ENCODE measurements at places on chromosomes 2 and 18. TPM values are rescaled to one million over a fixed set of nuclear protein-coding genes. Genes with fewer than 3 reads are reported as not detected.

GRCh38 chr2:69979902-69980807, 18.7 kb upstream of the ASPRV1 start:
- DNase-seq = no peak

GRCh38 chr2:104487366-104487765, 366.5 kb upstream of the POU3F3 start:
- no peak for DNase-seq

GRCh38 chr18:21456428-21457178, 143.9 kb downstream of the ESCO1 start:
- DNase-seq = no peak

GRCh38 chr2:241036964-241037421, 38.6 kb downstream of the SNED1 start:
- no peak for DNase-seq

GRCh38 chr18:13226533-13227144, 8.1 kb downstream of the LDLRAD4 start:
- DNase-seq = no peak

DNA sequence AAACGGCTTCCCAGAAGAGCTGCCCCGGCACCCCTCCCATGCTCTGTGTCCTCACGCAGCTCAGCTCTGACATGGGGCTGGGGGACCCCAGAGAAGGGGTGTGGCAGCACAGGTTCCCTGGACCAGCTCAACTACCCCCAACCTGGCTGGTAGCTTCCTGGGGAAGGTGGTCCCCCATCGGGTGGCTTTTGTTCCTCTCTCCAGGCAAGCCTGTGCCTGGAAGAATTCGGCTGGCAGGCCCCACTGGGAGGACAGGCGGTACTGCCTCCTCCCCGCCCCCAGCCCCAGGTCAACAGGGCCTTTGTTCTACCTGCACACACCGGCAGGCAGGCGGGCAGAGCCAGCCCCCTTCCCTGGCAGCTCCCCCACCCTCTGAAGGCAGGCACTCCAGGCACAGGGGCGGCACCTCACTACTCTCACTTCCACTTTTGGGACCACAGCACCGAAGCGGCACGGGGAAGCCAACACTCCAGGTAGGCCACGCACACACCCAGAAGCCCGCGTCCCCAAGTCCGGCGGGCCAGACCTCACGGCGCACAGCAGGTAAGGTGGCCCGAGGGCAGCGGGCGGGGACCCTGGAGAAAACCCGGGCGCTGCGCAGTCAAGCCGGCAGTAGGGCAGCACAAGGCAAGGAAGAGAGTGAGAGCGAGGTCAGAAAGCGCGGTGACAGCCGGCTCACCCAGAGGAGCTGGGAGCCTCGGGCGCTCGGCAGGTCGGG, 1.3 kb downstream of the HS6ST1 start:
- DNase-seq = peak; percentile 58

GRCh38 chr2:109200616-109201464, 71.8 kb downstream of the SH3RF3 start:
- DNase-seq = no peak

- no peak for DNase-seq
Observed at GRCh38 chr2:9846554-9846953, 3.3 kb downstream of the TAF1B start.

- no peak for DNase-seq
Observed at GRCh38 chr2:147161746-147162145, 683.1 kb upstream of the ACVR2A start.

- no peak for DNase-seq
Observed at GRCh38 chr2:154875999-154876398, 177.5 kb downstream of the KCNJ3 start.

DNA sequence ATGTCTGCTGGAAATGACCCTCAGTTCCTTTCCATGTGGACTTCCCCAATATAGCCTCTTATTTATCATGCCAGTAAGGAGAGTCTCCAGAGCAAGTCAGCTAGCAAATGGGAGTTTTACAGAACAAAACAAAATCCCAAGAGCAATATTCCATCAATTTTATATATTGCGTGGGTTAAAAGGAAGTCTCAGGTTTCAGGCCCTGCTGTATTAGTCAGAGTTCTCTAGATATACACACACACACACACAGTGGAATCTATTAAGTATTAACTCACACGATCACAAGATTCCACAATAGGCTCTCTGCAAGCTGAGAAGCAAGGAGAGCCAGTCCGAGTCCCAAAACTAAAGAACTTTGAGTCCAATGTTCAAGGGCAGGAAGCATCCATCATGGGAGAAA, 102.8 kb upstream of the MAP2 start:
- DNase-seq = no peak

- DNase-seq = no peak
Observed at GRCh38 chr2:122634256-122634655, 878.8 kb downstream of the TSN start.

DNA sequence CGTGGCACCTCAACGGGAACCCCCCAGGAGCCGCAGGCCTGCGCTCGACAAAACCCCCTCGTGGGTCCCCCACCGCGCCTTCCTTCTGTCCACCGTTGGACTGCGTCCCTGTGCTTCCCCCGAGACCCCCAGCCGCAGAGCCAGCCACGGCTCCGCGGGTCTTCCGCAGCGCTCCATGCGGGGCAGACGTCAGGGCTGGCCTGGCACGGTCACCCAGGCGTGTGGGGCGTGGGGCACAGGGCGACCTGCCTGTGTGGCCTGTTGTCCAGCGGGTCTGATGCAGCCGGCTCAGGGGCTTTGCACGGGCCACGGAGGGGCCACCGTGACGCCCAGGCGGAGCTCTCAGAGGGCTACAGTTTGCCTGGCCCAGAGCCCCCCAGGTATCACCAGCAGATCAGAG, 11.0 kb downstream of the NFATC1 start:
- no peak for DNase-seq

DNA sequence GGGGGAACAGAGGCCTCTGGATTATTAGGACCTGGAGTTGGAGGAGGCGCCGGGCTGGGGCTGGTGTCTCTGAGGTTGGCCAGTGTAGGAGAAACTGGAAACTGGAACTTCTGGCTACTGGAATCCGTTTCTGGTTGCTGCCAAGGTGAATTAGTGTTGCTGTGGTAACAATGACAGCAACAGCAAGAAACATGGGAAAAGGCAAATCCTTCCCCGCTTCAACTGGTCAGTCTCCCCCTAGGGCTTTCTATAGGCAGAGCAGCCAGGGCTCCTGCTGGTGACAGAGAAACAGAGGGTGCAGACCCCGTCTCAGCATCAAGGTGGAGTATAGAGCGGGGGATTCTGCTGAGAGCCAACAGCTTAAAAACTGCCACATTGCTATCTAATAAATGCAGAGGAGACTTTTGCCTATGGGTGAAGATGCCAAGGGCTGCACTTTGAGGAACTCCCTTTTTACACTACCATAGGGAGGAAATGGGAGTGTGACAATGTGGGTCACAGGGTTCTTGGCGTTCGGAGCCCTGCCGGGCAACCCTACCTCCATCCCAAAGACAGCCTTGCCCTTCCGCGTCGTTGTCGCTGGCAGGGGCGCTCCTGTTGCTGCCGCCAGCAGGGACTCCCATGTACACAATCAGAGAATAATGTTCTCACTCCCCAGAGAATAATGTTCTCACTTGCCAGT, 81.4 kb upstream of the CABLES1 start:
- no peak for DNase-seq

- DNase-seq = no peak
Observed at GRCh38 chr2:75023666-75024455, 65.4 kb downstream of the POLE4 start.

DNA sequence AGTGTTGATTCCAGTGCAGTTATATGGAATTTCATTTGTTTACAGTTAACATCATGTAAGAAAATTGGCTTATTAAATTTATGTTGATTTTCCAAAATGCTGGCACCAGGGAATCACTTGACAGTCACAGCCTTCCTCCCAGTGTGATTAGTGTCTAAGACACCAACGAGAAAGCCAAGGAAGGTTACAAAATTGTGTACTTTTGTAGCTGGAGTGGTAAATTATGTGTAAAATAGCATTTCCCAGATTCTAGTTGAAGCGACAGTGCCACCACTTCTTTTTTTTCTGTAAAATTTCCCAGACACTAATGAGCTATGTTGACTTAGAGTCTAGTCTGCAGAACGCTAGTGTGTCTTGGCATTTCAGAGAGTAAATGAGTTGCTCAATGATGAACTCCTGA, 101.3 kb downstream of the NCK2 start:
- no peak for DNase-seq

DNA sequence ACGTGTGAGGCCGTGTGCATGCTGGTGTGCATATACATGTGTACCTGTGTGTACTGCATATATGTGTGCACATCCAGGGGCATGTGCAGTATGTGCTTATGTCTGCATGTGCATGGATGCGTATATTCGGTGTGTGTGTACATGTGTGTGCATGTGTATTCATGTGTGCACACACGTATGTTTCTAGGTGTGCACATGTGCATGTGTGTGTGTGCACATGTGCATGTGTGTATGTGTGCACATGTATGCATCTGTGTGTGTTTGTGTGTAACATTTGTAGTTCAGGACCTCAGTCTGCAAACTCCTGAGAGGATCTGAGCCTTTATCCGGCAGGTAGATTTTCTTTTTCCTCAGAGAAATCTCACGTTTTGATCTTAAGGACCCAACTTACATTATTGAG, 201.7 kb downstream of the SNTG2 start:
- no peak for DNase-seq

Gene POTEF
- not detected for total RNA-seq

Gene MYO1B
- 42.5 TPM for total RNA-seq

Gene SH2D6
- 2.5 TPM for total RNA-seq

Gene ADCY3
- 15.8 TPM for total RNA-seq

Gene DNAJB2
- total RNA-seq = 67.2 TPM

Gene SNTG2
- total RNA-seq = 2.6 TPM

Gene ABCB11
- not detected for total RNA-seq

Gene OTX1
- not detected for total RNA-seq

Gene MOGAT1
- not detected for total RNA-seq

Gene GPR75
- 0.91 TPM for total RNA-seq

Gene FSHR
- not detected for total RNA-seq

Gene FAM228A
- 0.30 TPM for total RNA-seq
